Activated T-helper 9 cell treated with anti-CD3 and anti-CD28 coated beads, Interleukin-2, amount 50 U/mL, for 16 hours (primary cell): ENCODE measurements at places on chromosomes 11 and 22.

DNA sequence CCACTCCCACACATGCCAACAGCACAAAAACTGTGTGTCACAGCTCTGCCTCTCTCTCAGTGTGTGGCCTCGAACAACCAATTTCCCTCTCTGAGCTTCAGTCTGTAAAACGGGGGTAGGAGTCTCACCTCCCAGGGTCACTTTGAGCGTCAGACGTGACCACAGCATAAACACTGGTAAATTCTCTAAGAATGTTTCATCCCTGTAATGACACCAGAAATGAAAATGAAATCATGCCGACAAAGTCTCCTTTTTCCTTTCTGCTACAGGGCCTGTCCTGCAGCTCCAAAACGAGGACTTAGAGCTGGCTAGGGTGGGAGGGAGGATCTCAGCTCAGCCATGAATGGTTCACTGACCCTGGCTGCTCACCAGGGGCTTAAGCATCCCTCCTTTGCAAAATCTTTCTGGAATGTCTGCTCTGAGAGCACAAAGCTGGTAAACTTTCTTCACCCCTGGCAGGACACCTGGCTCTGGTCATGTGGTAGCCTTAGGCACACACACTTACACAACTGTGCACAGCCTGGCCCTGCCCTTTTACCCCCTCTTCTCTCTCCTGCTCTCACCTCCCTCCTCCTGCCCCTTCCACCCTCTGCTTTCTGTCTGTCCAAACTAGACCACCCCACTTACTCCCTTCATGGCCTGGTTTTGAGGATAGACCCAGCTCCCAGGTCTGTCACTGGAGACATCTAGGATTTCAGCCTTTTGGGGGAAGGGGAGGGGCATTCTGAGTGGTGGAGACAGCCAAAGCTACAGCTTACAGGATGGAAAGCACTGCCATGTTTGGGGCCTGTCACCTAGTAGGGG is 12.3 kb upstream of the TSKU start:
- no peak for DNase-seq

DNA sequence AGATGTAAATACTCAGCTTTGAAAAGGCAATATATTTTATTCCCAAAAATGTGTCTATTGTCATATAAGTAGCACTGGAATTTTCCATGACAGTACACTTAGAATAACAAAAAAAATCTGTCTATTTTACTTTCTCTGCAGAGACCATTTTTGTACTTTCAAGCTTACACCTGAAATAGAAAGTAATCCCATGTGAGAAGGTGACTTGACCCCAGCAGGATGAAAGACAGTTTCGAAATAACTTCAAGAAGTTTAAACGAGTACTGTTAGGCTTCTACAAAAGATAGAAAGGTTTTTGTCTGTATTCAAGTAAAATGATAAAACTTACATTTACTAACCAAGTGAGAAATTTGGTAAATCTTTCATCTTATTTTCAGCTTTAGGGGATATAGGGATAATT is 259.9 kb upstream of the CTSC start:
- DNase-seq = no peak

- no peak for DNase-seq
These were observed 12.0 kb downstream of the MUC5B start for GRCh38 chr11:1234771-1235305.

DNA sequence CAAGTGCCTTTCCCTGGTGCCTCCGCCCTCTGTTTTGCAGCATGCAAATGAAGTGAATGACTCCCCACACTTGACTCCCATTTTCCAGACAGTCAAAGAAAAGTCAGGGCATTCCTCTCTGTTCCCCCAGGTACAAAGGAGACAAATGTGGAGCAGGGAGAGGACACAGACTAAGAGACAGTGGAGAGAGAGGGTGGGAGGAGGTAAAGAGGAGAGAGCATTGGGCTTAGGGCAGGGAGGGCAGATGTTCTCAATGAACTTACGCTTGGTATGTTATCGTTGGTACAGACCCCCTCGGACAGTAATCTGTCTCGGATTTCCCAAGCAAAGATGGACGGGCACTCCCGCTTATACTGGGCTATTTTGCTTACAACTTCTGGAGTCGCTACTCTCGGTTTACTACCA is 9.8 kb downstream of the PAX6 start:
- no peak for DNase-seq

DNA sequence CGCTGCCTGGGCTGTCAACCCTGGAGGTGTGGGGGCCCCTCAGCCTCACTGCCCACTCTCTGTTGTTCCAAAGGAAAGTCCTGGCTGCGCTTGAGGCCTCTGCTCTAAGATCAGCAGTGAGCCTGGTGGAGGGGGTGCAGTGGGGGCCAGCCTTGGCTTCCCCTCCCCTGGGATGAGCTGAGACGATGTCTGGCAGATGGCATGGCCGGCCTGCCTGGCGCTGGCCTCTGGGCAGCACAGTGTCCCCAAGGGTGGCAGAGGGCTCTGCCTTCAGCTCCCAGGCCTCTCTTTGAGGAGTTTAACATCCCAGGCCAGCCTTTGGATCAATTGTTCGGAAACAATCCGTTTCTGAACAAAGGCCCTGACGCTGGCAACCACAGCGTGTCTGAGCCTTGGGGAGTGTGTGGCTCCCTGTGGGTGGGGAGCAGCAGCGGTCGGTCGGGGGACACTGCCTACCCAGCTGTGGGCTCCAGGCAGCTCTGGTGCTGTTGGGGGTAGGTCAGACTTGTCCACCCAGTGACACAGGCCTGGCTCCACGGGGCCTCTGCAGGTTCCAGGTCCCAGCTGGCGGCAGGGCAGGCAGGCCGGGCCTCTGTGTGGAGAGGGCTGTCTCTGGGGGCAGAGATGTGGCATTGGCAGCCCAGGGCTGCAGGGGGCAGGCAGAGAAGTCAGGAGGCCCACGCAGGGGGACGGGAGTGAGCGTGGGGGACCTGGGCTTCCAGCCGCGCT is 12.1 kb downstream of the TSPAN4 start:
- no peak for DNase-seq

DNA sequence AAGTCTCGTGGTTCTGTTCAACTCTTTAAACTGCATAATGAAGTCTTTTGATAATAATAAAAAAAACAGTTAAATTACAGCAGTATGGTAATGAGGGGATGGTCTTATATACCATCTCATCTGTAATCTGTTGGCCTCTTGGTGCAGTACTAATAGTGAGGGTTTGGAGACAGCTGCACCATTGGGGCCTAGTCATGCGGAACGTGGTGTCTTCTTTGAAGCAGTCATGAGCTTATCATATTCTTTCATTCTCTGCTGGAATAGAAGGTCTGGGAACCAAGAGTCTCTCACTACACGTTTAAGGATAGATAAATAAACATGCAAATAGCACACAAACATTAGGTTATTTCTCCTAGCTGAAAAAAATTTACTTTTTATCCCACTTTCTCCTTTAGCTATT is 40.9 kb upstream of the OR9Q1 start:
- no peak for DNase-seq

DNA sequence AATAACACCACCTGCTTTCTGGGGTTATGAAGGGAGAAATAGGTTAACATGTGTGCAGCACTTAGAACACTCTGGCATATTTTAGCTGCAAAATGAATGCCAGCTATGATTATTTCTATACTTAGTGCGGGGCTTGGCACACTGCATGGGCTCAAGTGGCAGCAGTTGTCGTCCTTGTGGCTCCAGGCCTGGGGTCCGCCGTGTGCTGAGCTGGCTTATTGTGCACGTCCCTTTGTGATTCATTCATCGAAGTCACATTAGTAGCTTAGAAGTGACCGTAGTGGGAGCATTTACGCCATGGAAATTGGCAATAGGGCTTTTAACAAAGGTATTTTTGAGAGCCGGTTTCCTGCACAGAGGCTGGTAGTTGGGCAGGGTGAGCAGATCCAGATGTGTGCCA is 4.2 kb downstream of the RASD2 start:
- DNase-seq = no peak

DNA sequence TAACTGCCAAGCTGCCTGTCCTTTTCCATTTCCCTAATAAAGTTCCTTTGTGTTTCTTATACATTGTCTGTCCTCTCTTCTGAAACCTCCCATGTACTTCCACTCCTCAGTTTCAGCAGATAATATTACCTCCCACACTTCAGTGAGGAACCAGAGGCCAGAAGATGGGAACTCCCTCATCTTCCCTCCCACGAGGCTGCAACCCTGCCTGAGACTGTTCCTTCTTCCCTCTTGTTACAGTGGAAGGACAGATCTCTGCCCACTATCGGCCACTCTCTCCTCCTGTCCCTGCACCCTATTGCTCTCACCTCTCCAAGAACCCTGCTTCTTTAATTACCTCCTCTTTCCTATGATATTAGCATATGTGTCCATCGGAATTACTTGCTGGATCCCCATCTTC is 38.1 kb upstream of the SWAP70 start:
- DNase-seq = no peak

- no peak for DNase-seq
These were observed 22.1 kb downstream of the SCUBE2 start for GRCh38 chr11:9069256-9069655.

GRCh38 chr11:73338279-73338678 is 30.2 kb downstream of the ARHGEF17 start:
- no peak for DNase-seq

DNA sequence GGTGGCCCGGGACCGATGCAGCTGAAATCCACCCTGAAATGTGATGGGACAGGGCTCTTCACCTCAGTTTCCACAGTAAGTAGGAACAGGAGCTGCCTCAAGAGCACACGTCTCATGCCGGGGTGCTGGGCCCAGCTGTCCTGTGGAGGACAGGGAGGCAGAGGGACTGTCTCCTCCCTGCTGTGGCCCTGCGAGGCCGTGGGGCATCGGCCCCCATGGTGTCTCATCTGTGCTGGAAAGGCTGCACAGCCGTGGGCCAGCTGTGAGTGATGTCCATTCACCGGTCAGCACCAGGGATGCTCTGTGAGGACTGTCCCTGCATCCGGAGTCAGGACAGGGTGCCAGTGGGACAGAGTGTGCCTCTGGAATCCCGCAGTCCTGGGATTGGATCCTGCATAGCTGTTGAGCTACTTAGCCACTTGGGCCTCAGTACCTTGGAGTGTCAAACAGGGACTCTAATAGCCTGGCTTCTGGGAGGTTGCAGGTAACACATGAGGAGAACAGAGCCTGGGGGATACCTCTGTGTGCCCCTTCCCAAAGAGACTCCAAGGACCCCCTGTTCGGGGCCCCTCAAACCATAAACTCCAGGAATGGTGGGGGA is 16.5 kb downstream of the TRPM5 start:
- DNase-seq = no peak

DNA sequence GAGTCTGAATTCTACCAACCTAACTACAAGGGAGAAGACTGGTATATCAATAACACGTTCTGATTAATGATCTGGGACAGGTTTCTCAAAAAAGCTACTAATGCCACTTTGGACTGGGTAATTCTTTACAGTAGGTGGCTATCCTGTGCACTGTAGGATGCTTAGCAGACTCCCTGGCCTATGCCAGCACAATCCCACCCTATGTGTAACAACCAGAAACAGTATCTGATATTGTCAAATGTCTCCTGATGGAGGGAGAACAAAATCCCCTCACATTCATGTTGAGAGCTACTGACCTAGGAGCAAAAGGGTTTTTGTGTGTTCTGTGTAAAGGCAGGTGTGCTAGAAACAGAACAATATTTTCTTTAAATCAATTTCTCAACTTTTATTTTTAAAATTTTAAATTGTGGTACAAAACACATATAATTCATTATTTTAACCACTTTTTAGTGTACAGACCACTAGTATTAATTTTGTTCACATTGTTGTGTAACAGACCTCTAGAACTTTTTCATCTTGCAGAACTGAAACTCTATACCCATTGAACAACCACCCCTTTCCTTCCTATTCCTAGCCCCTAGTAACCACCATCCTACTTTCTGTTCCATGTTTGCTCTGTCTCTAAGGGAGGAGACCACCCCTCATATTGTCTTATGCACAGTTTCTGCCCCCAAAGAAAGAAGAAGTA is 2.1 kb upstream of the MS4A6A start:
- DNase-seq = no peak

DNA sequence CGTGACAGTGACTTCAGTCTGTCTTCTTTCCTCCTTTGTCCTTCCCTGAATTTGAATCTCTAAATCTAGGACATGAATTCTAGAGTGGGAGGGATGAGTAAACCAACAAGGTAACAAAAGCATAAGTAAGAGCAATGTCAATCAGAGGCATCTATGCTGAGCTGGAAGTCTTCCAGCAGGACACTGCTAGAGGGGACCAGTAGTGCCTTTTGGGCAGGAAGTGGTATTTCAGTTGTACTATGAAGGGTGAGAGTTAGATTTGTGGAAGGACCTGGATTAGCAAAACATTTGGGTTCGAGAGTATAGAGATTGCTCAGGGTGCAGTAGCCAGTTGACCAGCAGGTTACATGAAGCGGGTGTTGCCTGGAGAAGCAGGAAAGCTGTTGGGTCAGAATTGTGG is 40.3 kb downstream of the MEI1 start:
- no peak for DNase-seq

- DNase-seq = no peak
These were observed 32.7 kb downstream of the PRDM10 start for GRCh38 chr11:129969920-129970319.

DNA sequence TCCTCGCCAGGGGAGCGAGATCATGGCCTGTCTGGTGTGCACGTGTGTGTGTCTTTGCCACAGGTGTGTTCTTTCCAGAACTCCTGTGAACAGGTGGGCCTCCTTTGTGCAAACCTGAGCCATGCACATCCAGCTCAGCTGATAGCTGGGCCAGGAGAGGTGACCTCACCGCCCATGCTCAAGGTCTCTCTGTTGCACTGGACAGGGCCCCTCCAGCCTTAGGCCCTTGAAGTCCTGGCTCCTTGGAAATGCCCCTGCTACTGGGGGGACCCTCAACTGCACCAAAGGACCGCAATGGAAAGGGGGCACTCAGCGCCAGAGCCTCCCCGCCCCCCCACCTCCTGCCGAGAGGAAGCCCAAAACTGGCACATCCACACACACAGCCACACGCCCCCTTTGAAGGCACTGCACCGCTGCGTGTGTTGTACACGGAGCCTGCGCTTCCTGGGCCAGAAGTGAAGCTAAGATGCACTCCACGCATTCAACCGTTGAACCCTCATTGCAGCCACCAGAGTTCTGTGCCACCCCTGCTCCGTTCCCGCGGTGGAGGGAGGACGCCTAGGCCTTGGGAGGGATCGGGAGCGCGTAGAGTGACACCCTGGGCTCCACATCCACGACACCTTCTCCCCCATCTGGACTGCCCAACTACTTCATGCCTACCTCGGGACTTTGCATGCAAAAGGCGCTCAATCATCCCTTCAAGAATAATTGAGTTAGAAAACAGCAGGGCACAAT is 16.4 kb upstream of the IL2RB start:
- no peak for DNase-seq

DNA sequence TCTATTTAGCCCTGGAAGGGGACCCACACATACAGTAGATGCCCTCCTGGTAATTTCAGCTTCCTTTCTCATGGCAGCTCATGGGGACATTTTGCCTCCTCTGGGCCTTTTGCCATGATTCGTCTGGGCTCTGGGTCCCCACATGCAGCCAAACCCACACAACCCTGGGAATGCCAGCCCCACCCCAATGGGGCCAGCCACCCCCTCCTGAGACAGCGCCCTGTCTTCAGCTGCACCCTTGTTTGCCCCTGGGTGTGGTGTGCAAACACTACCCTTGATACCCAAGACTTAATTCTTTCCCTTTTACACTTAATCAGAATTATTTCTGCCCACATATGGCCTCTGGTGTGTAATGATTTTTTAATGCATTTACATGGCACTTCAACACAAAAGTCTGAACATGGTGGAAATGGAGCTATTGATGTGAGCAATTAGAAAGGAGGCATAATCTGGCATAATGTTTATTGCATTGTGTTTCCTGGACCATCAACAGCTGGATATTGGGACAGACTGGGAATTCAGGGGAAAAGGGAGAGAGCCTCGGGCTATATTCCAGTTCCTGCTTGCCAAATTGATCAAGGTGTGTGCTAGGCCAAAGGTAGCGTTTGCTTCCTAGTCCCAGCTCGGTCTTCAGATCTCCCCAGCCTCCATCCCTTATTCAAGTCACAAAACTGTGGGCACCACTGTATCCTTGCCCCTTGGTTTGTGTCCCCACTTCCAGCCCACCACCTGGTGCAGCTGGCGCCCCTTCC is 85.0 kb upstream of the ANO1 start:
- no peak for DNase-seq
